ENCODE measurements at places on chromosomes 16 and 17.

DNA sequence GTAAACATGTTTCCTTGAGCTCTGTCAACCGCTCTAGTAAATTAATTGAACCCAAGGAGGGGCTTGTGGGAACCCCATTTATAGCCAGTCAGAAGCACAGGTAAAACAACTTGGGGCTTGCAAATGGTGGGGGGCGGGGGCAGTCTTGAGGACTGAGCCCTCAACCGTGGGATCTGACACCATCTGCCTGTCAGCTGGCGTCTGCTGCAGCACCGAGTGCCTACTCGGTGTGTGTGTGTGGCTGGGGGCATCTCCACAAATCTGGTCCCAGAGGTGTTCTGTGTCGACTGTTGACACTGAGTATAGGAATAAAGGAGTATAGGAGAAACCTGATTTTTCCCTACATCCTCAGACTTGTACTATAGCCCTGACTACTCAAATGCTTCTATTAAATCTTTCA lies 20.6 kb downstream of the CREBBP start:
- DNase-seq = no peak

GRCh38 chr17:42288803-42289610 lies 709 bp downstream of the STAT5A start:
- no peak for DNase-seq

DNA sequence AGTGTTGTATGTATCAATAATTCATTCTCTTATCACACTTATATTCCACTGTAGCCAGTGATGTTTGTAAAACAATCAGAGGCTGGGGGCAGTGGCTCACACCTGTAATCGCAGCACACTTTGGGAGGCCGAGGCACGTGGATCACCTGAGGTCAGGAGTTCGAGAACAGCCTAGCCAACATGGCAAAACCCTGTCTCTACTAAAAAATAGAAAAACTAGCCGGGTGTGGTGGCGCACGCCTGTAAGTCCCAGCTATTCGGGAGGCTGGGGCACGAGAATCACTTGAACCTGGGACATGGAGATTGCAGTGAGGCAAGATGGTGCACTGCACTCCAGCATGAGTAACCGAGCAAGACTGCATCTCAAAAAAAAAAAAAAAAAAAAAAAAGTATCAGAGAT lies 217.0 kb downstream of the CPPED1 start:
- DNase-seq = no peak

DNA sequence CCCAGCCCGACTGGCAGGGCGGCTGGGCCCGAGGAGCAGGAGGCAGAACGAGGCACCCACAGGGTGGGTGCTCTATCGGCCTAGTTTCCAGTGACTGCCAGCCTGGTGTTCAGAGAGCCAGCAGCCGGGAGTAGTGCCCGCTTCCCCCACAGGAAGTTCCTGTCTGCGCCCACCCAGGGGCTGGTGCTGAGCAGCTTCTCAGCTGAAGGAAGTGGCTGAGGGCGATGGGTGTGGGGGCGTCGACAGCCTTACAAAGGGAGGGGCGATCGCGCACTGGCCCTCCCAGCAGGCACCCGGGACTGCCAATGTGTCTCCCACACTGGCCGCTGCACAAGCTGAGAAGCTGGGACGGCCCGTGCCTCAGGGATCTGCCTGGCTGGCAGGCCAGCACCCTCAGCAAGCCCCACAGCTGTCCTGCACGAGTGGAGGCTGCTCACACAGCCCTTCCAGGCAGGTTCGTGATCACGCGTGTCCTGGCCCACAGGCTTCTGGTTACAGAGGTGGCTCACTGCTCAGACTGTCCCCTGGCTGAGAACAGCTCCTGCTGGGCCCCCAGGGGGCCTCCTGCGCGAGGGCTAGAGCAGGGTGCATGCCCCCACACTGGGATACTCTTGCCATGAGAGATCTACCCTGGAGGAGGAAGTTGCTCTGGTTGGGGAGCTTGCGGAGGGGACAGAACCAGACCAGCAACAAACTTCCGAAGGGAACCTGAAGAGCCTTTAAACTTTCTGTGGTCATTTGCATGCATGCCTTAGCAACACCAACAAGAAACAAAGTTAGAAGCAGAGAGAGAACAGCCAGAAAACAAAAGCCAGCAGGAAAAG lies 2.5 kb downstream of the RNF166 start:
- peak; percentile 52 for DNase-seq

- DNase-seq = no peak
Observed at GRCh38 chr16:24807301-24807700, 38.5 kb upstream of the SLC5A11 start.

DNA sequence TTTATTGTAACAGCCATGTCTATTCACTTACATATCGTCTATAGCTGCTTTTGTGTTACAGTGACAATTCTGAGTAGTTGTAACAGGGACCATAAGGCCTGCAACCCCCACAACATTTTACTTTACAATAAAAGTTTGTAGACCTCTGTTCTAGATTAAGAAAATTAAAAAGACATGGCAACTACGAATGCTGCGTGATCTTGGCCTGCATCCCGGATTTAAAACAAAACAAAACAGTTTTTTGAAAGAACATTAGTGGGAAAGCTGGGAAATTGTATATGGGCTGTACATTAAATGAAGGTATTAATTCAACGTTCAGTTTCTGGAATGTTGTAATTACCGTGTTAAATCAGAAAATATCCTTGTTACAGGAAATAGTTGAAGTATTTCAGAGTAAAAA lies 64.1 kb downstream of the RMI2 start:
- no peak for DNase-seq

DNA sequence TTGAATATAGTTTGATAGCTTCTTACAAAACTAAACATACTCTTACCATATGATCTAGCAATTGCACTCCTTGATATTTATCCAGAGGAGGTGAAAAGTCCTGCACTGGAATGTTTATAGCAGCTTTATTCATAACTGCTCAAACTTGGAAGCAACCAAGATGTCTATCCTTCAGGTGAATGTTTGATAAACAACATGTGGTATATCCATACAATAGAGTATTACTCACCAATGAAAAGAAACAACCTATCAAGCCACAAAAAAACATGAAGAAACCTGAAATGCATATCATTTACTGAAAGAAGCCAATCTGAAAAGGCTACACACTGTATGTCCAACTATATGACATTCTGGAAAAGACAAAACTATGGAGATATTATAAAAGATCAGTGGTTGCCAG lies 16.1 kb downstream of the STAT3 start:
- DNase-seq = no peak

DNA sequence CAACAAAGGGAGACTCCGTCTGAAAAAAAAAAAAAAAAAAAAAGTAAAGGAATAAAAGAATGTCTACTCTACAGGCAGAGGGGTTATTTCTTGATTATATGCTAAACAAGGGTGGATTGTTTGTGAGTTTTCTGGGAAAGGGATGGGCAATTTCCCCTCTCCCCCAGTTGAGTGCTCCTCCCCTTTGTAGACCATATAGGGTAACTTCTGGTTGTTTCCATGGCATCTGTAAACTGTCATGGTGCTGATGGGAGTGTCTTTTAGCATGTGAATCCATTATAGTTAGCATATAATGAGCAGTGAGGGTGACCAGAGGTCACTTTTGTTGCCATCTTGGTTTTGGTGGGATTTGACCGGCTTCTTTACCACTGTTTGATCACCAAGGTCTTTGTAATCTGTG lies 4.2 kb upstream of the NME1 start:
- no peak for DNase-seq

DNA sequence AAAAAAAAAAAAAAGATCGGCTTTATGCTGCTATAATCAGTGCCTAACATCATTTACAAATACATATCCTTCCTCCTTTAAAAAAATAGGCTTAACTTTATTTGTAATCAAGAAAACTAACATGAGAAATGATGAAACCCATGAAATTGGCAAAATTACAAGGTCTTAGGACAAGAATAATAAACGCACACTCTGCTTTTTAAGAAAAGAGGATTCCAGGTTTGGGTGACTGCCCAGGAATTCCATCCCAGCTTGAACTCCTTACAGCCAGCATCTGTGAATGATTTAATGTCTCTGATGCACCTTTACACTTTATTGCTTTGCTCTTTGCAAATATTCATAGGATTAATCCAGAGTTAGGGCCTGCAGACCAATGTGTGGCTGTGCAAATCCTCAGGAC lies 196.0 kb downstream of the CBLN1 start:
- DNase-seq = no peak

All from activated naive CD8-positive, alpha-beta T cell treated with anti-CD3 and anti-CD28 coated beads, Interleukin-2, amount 50 U/mL, for 16 hours (primary cell).